ENCODE measurements at places on chromosomes 1 and 21.

- peak; percentile 46 for DNase-seq
Observed at GRCh38 chr1:157105988-157106812, 6.6 kb upstream of the ETV3L start.

DNA sequence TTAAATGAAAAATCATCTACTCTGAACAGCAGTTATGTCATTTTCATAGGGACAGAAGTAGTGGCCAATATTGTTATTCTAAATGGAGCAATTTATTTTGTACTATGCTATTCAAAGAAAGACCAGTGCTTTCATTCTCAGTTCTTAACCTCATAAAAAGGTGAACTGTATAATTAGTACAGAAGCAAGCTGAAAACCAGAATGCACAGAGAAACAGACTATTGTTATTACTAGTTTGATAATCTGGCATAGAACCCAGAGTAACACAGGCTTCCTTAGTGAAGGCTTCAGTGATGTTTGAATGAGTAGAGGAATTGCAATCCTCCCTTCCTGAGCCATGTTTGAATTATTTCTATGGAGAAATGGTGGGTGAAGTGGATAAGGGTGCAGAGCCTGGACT, 131.6 kb upstream of the LRRC7 start:
- no peak for DNase-seq

- no peak for DNase-seq
Observed at GRCh38 chr1:89913353-89914095, 81.4 kb upstream of the ZNF326 start.

DNA sequence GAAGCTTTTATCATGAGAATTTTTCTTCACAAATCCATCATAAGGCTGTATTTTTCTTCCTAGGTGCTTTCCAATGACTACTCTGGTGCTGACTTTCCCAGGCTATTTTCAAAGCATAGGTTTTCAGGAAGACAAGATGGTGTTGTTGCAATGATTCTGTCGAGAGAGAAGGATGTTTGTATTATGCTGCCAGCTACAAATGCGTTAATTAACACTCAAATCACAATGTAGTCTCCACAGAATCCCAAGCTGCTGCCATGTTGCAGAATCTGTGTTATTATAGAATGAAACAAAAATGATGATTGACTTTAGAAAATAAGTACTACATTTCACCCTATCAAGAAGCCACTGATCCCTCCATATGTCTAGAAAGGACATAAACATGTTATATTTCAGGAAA, 179.5 kb upstream of the MAP1LC3C start:
- no peak for DNase-seq

- no peak for DNase-seq
Observed at GRCh38 chr1:100799954-100800612, 80.5 kb downstream of the VCAM1 start.

GRCh38 chr1:17521946-17522612, 17.4 kb upstream of the ARHGEF10L start:
- no peak for DNase-seq

DNA sequence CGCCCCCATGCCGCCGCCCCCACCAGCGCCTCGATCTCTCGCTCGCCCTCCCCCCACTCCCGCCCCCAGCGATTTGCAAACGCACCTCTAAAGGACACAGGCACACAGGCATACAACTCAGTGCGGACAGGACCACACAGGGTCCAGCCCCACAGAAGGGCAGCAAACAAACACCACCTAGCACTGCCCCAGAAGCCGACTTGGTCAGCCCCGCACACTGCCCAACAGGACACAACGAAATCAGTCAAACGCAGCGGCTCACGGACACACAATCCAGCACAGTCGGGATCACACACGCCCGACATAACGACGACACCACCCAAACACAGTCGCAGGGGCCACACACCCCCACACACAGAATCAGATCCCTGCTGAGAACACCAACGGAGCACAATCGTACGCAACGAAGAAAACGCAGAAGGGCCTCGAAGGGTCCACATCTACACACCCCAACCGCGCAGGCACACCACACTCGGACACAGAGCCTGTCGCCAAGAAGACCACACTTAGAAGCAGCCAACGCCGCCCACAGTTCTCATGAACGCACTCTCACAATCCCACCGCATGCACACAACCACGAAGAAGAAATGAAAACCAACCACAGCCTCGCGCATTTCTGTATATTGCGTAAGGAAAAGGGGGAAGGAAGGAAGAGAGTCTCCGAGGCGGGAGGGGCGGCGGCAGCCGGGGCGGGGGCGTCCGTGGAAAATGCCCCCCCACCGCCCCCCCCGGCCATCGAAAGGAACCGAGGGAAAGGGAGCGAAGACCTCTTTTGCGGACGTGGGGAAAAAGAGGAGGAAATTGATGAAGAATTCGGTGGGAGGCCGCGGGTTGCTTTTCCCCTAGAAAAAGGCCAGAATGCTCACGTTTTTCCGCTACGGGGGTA, 481 bp downstream of the TAL1 start:
- peak; percentile 11 for DNase-seq

DNA sequence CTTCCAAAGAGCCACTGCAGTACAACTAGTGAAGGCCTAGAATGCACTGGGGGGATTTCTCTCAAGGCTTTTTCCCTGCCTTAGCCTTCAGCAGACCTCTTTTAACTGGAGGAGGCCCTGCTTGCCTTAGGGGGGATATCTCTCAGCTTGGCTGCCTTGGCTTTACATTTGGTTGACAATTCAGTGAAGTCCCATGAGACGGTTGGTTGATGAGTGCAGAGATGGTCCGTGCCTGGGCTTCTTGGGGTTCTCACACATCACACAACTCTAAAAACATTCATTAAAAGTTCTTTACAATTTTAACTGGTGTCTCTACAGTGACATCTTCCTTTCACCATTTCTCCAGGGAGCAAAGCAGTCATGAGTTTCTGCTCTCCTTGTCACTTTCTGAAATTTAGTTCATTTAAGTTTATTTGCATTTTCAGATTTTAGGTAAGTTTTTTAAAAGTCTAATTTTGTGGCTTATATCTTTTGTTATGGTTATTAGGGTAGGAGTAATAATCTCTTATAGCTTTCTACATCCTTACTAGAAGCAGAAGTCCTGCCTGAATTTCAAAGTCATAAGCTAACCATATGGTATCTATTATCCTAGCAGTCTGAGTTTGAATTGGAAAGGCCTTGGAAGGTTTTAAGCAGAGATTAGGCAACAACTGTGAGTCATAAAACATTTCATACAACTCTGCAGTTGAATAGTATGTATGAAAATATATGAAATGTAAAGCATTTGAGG, 487.6 kb downstream of the DPYD start:
- peak; percentile 87 for DNase-seq

DNA sequence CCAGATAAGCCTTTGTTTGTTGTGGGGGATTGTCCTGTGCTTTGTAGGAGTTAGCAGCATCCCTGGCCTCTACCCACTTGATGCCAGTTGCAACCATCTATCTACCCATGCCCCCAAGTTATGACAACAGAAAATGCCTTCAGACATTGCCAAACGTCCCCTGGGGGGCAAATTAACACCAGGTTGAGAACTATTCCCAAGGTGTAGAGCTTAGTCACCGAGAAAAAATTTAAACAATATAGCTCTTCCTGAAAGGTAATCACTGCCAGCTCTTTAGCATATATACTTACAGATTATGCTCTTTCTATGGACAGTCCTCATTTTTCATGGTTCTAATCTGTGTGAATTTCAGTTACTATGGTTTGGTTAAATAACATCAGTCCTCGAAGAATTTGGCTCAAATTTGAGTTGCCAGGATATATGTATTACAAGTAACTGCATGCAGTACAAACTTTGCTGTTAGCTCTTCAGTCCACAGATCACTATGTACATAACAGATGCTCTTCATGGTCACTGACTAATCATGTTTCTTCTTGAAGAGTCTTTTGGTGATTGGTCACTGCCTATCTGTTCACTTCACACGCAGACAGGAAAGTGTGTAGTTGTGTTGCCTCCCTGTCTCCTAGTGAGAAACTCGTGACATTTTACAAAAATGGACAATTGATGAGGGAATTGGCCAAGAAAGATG, 25.2 kb downstream of the MAPKAPK2 start:
- no peak for DNase-seq

DNA sequence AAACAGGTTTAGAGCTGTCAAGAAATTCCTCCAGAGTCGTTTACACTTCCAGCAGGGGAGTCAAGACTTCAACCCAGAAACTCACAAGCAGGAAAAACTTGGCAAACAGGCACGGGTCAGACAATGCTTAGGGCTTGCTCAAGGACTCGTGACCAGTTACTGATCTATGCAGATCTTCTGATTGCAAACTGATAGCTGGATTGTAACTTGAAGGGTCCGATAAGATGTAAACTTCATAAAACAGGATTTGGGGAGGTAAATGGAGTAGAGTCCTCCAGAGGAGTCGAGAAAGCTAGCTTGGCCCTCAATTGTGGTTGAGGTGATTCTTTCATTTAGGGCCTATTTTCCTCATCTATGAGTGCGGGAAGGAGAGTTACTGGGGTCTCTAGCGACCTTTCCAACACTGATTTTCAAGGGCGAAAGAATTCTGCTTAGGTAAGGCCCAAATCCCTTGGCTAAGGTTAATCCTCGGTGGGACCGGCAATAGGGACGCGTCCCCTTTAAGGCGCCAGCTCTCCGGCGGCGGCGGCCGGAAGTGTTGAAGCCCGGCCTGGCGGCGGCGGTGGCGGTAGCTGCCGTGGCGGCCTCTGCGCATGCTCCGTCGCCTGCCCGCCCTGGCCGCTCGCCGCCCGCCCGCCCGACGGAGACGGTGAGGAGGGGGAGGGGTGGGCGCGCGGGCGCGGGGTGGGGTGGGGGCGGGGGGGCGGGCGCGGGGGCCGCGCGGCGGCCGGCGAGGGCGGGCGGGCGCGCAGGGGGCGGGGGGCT, at the start of gene GMEB1:
Gene GMEB1 (plus strand): TSS at position 594 of the 765 bp plus-strand sequence. CDS start 14,829 bp downstream, outside the sequence.
- peak; percentile 82 for DNase-seq

DNA sequence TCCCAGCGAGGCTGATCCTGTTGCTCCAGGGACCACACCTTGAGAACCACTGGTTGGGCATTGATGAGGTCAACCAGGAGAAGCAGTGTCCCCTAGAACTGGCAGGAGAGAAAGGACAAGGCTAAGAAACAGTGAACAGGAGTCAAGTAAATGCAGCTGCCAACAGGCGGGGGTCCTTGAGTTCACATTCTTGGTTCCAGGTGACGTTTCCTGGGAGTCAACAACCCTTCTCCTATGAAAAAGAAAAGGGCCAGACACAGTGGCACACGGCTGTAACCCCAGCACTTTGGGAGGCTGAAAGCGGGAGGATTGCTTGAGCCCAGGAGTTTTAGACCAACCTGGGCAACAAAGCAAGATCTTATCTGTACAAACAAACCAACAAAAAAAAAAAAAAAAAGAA, 98.3 kb downstream of the KAZN start:
- no peak for DNase-seq

DNA sequence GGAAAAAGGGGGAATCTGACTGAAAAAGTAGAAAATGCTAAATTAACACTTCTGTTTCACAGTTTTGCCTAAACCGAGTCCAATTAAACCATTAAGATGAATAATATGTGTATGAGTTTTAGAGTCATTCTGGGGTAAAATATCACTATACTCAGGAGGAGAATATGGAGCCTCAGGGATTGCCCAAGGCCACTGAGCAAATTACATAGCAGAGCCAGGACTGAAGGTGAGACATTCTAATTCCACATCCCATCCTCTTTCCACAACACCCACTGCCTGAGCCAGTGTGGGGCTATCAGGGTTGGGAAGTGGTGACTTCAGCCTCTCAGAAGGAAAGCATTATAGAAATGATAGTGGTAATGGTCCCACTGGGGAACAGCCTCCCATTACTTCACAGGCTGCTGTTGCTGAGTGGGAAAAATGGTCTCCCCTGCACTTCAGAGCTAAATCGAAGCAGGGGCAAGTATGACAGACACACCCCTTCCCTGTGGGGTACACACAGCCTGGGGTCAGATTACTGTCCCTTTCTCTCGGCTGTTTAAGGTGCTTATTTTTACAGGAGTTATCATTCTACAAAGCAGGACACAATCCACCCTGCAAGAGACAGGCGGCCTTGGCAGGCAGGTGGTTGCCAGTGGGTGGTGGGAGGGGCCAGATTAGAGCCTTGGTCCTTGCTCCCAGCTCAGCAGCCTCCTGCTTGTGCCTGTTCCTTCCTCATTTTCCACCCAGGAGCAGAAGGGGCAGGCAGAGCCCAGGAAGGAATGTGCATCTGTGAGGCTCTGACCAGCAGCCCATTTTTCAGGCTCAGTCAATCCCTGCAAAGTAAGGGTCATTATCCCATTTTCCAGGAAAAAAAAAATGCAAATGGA, 9.5 kb upstream of the BCAR3 start:
- no peak for DNase-seq

DNA sequence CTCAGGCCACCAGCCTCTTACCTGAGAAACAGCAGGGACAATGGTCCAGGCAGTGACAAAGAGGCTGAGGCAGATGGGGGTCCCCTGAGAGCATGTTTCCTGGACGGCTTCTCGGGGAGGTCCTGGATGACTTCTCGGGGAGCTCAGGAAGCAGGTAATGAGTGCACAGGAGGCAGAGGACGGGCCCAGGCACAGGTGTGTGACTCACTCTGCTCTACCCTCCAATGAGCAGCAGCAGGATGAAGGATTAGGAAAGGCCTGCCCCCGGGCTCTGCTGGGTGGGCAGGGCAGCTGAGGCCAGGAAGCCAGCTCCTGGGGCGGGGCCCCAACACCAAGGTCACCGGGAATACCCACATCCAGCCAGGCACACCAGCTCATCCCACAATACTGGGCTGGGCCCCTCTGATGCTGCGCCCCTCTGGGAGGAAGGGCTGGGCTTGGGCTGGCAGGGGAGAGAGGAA, 17.2 kb upstream of the PTAFR start:
- no peak for DNase-seq

GRCh38 chr1:32754317-32755097, 51.9 kb upstream of the SYNC start:
- DNase-seq, result peak; percentile 12

DNA sequence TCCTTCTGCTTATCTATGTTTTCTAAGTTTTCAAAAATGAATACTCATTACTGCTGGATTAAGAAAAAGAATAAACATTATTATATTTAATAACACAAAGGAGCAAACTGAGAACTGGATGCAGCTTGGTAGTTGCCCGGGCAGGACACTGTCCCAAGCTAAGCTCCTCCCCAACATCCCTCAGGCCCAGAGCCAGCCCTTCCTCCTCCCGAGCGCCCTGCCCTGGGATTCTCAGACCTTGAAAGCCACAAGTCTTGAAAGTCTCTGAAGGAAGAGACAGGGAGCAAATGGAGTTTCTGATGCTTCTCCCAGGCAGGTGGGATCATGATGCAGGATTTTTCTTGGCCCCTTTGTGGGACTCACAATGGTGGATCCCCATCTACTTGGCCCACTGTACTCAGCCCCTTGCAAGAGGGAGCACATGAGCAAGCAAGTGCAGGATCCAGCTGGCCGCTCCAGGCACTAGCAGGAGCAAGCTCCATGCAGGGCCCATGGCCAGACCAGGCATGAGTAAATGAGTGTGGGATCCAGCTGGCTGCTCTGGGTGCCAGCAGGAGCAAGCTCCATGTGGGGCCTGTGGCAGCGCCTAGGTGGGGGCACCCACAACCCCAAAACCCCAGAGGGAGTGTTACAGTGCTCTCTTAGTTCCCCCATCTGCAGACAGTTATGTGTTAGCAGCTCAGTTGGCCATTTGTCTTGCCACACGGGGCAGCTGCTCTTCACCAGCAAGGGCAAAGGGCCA, 32.1 kb upstream of the RAB4A start:
- DNase-seq, result peak; percentile 36

DNA sequence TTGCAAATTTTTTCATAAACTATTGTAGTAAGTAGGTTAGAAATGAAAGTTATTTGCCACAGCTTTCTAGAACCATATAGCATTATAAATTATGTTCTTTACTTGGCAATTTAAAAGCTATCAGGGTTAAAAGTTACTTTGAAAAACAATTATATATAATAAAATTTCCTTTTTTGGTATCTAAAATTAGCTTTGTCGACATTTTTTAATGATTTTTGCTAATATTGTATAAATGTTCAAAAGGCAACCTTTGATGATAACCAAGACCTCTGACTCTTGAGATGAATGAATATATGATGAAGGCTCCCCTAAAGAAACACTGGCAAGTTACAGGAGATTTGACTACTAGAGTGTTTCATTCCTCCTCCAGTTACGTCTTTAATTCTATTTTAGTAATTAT, 121.2 kb downstream of the CDC42BPA start:
- no peak for DNase-seq
